ENCODE measurements at places on chromosomes 5 and 9. TPM values are rescaled to one million over a fixed set of nuclear protein-coding genes. Genes with fewer than 3 reads are reported as not detected.

- DNase-seq, result peak; percentile 2
Measured at GRCh38 chr9:110891760-110892159, 146.5 kb downstream of the LPAR1 start.

Gene SPATA31E1
- polyA plus RNA-seq, result not detected

DNA sequence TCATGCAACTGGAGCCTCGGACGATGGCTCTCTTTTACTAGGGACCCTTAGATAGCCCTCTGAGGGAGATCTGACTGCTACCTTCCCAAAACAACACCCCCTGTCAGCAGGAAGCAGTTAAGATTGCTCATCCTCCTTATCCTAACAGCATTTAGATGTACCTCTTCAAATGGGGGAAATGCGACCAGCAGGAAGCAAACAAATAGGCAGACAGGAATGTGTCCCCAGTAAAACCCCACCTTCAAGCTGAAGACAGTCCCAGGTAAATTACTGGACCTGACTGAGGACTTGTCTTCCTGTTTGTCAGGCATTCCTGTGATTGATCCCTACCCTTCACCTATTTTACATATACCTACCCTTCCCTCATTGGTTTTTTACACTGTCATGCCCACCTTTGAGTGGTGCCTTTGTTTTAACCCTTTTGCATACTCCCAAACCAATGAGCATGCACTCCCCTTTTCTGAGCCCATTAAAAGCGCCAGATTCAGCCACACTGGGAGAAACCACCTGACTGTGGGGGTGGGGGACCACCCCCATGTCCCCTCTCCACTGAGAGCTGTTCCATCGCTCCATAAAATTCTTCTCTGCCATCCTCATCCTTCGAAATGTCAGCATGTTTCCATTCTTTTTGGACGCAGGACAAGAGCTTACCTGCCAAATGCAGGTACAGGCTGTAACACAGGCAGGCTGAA, 954.0 kb upstream of the CDH6 start:
- DNase-seq, result no peak

- DNase-seq, result no peak
Measured at GRCh38 chr5:53777864-53778618, 217.6 kb downstream of the NDUFS4 start.

- DNase-seq, result no peak
Measured at GRCh38 chr5:145489516-145489915, 345.6 kb downstream of the PRELID2 start.

- no peak for DNase-seq
Measured at GRCh38 chr9:20494035-20494434, 128.3 kb downstream of the MLLT3 start.
